Stimulated activated CD8-positive, alpha-beta memory T cell treated with anti-CD3 and anti-CD28 coated beads, Interleukin-15, amount 100 ng/mL, for 4 hours (primary cell): ENCODE measurements at places on chromosomes 5 and 9.
A peak's percentile ranks its signal among the peaks of the same experiment; 100 is the strongest.

DNA sequence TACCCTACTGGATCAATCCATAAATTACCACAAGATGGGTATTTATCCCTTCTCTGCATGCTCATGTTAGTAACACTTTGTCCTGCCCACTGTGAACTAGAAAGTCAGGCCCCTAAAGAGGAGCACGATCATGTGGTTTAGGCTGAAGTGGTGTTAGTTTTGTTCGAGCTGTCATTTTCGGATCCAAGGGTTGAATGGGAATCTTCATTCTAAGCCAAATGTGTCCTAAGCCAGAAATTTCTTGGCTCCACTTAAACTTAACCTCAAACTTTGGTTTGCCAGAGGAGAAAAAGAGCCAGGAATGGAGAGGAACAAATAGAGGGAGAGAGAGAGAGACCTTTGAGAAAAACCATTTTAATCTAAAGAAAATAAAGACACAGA is 837.7 kb upstream of the ZNF608 start:
- no peak for DNase-seq

GRCh38 chr5:80623999-80624398 is 30.5 kb upstream of the MSH3 start:
- DNase-seq = no peak

GRCh38 chr9:136564379-136564988 is 18.6 kb upstream of the NOTCH1 start:
- DNase-seq = no peak

DNA sequence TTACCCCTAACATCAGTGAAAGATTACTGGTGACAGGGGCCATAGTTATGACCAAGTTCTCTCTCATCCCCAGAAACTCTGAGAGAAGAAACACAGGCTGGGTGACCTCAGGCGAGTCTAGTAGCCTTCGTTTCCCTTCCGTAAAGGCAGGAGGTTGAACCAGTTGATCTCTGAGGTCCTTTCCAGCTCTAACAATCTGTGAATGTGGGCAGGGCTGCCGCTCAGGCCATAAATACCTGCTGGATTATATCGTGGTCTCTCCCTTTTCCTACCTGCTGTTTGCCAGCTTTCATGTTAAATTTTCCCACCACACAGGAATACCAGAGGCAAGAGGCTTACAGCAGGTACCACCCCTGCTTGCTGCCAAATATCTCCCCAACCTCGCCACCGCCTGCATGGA is 357.5 kb downstream of the SH3GL2 start:
- DNase-seq = no peak

DNA sequence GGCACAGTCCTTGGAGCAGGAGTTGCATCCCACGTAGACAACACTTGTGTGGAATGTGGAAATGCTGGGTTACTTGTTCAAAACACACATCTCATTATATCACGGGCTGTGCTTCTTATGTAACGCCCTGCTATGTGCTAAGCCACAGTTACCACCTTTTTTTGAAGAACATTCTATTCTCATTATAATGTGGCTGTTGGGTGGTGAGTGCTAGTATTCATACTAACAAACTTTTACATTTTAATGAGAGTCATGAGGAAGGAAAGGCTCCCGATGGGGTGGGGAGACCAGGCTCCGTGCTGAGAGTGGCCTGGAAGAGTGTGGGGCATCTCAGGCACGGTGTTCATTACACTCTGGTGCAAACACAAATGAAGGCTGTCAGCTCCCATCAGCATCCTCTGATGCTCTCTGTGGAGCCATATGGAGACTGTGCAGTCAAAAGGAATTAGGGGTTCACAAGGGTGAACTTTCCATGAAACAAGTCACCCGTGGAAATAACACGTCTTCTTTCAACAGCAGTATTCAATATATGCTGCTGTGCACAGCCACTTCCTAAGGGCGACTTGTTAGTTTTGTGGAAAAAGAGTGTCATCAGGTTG is 153.1 kb upstream of the RAPGEF1 start:
- no peak for DNase-seq

- no peak for DNase-seq
Observed at GRCh38 chr9:116088396-116088795, 65.2 kb upstream of the PAPPA start.

- no peak for DNase-seq
Observed at GRCh38 chr5:74761241-74761640, 5.7 kb downstream of the GFM2 start.

GRCh38 chr9:113966394-113966793 is 90.3 kb downstream of the ZNF618 start:
- DNase-seq = no peak

GRCh38 chr5:72847439-72847838 is 31.0 kb downstream of the TNPO1 start:
- no peak for DNase-seq

- DNase-seq = no peak
Observed at GRCh38 chr5:53603009-53603687, 42.7 kb downstream of the NDUFS4 start.

DNA sequence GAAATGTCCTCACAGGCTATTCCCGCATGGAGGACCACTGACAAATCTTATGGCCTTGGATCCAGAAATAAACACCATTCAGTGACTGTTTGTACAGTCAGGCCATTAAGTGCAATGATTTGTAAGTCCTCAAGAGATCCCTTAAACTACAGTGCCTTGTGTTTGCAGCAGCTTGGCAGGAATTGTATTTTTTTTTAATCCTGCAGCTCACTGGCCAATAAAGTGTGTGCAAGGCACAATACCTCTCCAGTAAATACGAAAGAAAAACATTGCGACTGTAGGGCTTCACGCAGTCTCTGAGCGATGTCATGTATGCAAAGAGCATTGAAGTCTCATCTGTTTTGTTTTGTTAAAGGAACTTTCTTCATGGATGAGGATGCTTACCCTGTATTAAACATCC is 74.2 kb upstream of the TUSC1 start:
- DNase-seq = no peak

GRCh38 chr9:100216178-100216787 is 117.2 kb downstream of the INVS start:
- peak; percentile 34 for DNase-seq
